Vein endothelial cell (primary cell): ENCODE measurements at places on chromosomes 6 and 20. TPM values are rescaled to one million over a fixed set of nuclear protein-coding genes. Genes with fewer than 3 reads are reported as not detected.

The TMC2 gene
- total RNA-seq: not detected in 2 replicates

The CFB gene
- total RNA-seq: 0.98 and 1.2 TPM in 2 replicates

The PDSS2 gene
- total RNA-seq: 6.1 and 8.2 TPM in 2 replicates

The PPP1R16B gene
- total RNA-seq: 169 and 210 TPM in 2 replicates

The FAXC gene
- 0.19 and 0.65 TPM in 2 replicates for total RNA-seq

The PM20D2 gene
- 6.9 and 16.6 TPM in 2 replicates for total RNA-seq

The HNF4A gene
- not detected in 2 replicates for total RNA-seq

The PRICKLE4 gene
- total RNA-seq: 2.8 and 6.2 TPM in 2 replicates

The ARHGAP40 gene
- under 0.01 and 0.10 TPM in 2 replicates for total RNA-seq

The SSTR4 gene
- not detected in 2 replicates for total RNA-seq

The C20orf144 gene
- under 0.01 and 0.10 TPM in 2 replicates for total RNA-seq

The NOX3 gene
- not detected in 2 replicates for total RNA-seq

The PXMP4 gene
- 3.2 and 3.9 TPM in 2 replicates for total RNA-seq
